Left renal pelvis (tissue), 4 donors: ENCODE measurements at places on chromosomes 2 and 18. TPM values are rescaled to one million over a fixed set of nuclear protein-coding genes. Genes with fewer than 3 reads are reported as not detected.

The MLPH gene
- 4.0 TPM for polyA plus RNA-seq

The FOXI3 gene
- polyA plus RNA-seq, result 0.14 TPM

The GALR1 gene
- 0.11 TPM for polyA plus RNA-seq

The DSG3 gene
- polyA plus RNA-seq, result not detected

The TBR1 gene
- 0.03 TPM for polyA plus RNA-seq

The RGPD3 gene
- not detected for polyA plus RNA-seq

The L3MBTL4 gene
- polyA plus RNA-seq, result 5.9 TPM

The MC4R gene
- polyA plus RNA-seq, result 0.27 TPM

DNA sequence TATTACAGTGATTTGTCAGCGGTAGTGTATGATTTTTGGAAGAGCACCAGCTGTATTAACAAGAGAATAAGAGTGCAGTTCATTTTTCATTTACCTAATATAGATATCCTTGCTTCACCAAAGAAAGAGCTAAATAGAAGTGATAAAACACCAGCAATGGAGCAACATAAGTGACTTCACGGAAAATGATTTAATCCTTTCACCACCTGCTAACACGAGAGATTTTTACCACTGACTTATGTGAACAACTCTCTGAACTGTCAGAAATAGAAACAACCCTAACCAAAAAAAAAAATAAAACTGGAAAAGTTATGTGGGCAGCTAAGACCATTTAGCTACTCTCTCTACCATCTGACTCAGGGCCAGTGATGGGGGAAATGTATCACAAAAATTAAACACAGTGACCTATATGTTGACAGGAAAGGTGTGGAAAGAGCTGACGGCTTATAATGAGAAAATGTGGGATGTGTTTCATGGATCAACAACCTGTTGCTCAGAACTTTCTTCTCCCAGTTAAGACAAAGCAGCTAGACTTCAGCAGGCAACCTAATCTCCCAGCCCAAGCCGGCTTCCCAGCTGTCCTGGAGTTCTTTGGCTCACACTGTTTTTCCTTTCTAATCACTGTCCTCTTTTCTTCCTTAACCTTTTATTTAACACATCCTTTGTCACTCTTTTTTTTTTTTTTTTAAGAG is 272.7 kb downstream of the SS18 start:
- no peak for DNase-seq

DNA sequence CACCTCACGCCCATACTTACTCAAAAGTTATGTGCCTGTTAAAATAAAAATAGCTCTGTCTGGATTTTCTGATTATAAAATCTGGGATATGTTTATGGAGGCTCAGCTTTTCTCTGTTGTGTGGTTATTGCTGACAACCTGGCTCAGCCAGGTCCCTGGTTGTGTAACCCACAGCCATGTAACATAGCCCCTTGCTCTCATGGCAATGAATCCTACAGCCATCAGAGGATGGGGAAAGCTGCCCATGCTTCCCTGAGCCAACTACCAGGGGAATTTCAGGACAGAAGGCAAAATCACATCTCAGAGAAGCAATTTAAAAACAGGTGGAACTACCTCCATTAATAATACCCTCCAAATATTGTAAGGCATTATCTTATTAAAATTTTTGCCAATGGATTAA is 29.7 kb downstream of the ST8SIA5 start:
- no peak for DNase-seq

DNA sequence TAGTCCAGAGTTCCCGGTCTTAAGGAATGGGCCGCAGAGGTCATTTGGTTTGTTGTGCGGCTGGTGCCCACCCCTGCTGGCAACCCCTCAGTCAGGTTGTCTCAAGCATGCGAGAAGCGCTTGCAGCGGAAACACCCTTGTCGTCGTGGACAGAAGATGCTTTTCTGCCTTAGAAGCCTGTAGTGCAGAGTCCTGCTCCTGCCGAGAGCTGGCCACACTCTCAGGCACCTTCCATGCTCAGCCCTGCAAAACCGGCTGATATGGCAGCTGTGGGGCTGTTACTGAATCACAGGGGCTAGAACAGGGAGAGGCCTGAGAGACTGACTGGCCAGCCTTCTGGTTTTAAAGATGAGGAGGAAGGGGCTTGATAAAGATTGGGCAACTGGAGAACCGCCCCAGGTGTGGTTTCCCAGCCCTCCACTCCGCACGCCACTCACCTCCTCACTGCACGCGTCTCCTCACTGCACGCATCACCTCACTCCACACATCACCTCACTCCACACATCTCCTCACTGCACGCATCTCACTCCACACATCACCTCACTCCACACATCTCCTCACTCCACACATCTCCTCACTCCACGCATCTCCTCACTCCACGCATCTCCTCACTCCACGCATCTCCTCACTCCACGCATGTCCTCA is 103.6 kb downstream of the USP40 start:
- DNase-seq, result no peak

- no peak for DNase-seq
Observed at GRCh38 chr18:49892148-49892924, 79.0 kb upstream of the ACAA2 start.

DNA sequence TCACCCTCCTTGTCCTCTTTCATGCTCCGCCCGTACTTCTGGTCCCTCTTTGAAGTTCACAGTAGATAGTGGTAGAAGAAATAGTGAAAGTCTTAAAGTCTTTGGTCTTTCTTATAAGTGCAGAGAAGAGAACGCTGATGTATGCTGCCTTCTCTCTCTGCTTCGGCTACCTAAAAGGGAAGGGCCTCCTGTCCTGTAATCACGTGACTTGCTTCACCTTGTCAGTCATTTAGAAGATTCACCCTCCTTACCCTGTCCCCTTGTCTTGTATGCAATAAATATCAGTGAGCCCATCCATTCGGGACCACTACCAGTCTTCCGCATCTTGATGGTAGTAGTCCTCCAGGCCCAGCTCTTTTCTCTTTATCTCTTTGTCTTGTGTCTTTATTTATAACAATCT is 144.6 kb downstream of the ARL4C start:
- no peak for DNase-seq

DNA sequence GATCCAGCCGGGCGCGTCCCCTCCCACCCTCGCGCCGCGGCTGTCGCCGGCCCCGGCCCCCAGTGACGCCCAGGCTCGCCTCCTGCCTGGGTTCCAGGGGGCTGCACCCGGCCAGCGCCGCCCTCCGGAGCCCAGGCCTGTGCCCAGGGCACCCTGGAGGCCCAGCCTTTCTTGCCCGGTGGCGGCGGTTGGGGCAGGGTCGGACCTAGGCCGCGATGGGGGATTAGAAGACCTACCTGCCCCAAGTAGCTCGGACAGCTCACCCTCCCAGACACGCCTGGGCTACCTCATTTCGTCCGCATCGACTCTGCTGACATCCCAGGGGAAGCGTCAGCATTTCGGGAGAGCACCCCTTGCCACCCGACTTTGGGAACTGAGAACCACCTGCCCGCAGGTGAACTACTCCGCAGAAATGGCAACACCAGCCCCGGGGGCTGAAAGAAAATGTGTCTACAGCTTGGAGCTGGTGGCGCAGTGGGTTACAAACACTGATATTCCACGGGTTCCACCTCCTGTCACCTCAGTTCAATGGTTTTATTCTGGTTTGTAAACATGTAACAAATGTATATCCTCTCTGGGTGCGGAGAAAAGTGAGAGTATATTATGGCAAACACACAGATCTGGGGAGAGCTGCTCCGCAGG is 834 bp upstream of the ARL4C start:
- no peak for DNase-seq

GRCh38 chr2:227534714-227535113 is 62.8 kb downstream of the AGFG1 start:
- no peak for DNase-seq

DNA sequence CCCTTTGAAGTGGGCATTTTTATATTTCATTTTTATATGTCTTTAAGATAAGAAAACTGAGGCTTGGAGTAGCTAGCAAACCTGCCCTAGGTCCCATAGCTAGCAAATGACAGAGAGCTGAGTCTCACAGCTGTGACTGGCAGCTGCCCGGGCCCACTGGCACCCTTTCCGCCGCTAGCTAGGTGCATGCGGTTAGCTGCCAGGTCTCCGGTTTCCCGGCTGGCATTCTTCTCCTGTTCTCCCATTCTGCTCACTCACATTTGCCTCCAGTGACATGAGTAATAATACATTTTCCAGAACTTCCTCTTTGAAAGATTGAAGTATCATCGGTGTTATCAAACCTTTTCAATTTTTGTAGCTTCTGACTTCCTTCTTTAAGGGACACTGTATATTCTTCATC is 38.7 kb downstream of the MTCL1 start:
- DNase-seq, result no peak

GRCh38 chr2:16622399-16622968 is 43.1 kb downstream of the CYRIA start:
- no peak for DNase-seq
